Right cardiac atrium (tissue), 5 donors: ENCODE measurements at places on chromosomes 7 and 10.

DNA sequence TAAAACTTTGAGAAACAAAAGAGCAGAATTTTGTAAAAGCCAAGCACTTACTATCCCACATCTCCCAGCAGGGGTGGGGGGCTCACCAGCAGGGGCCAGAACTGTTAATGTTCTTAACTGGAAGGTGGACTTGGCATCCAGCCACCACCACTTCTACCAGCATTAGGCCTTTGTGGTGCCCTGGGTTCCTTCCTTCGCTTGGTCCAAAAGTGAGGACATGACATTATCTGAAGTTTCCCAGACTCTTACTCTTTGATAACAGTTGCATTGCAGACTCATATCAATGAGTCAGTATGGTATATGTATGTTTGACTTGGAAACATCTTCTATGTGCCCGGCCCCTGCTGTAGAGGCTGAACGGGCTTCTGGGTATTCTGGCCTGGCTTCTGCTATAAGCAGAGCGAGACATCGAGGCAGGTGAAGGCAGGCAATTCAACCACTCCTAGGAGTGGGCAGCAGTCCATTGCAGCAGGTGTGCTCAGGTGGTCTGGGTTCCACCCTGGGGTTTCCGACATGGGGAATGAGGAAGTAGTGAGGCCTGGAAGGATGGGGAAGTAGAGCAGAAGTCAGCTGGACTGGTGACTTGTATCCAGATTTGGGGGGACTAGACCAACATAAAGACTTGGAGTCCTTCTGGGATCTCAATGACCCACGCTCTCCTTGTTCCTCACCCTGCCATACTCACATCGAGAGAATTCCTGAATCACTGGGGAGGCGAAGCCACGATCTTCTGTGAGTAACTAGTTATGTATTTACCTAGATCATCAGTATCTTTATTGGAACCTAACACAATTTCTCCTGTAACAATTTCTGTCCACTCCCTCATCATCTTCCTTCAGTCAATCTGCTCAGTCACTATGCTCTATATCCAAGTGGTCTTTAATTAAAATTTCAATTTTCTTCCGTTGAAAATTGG, 4.1 kb downstream of the ZNF777 start:
- DNase-seq, result no peak

GRCh38 chr7:1854866-1855724, 185.0 kb downstream of the ELFN1 start:
- peak; percentile 29 for DNase-seq

DNA sequence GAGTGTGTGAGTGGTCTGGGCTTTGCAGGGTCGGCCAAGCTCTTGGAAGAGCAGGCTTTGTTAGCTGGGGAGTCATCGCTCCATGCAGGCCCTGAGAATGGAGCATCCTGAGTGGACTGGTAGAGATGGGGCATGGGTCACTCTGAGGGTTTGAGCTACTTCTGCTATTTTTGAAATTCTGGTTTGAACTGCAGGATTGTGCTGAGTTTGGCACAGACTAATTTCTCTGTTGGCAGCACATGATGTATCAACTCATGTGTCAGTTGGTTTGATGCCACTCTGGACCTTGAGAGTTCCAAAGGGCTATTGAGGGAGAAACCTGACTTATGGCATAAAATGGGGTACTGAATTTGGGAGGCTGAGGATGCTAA, 56.3 kb downstream of the LRMDA start:
- DNase-seq, result no peak

- DNase-seq, result no peak
Observed at GRCh38 chr10:92572362-92573090, 1.4 kb downstream of the IDE start.

DNA sequence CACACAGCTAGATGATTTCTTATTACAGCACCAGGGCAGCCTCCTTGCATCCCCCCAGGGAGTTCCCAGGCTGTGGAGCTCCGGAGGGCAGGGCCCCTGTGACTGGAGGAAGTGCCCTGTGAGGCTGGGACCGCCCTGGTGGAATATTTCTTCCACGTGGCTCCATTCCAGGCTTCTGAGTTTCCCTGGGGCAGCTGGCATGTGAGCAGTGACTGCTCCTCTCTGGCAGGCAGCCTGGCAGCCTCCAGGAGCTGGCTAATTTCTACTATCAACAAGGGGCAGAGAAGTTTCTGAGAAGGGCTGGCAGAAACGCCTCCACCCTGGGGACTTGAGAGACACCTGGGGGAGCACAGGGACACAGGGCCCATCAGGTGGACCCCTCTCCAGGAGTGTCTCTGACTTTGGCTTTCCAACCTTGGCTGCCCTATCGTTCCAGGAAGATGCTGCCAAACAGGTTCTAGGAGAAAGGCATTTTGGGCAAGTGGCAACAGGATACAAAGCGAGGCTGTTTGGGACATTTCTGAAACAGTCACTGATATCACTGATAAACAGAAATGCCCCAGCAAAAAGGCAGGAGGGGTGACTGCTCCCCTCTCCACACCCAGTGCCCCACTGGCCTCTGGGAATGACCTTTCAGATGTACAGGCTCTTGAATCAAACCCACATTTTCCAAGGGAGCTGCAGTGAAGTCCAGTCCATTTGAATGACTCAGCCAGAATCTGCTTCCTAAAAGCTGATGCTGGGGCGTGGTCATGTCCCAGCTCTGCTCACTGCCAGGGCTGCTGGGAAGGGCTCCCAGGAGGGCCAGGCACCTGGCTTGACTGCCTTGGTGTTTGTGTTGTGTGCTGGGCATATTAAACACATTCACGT, 16.1 kb downstream of the MYOF start:
- DNase-seq, result peak; percentile 84

- DNase-seq, result no peak
Observed at GRCh38 chr10:16348891-16349290, 87.9 kb upstream of the PTER start.

DNA sequence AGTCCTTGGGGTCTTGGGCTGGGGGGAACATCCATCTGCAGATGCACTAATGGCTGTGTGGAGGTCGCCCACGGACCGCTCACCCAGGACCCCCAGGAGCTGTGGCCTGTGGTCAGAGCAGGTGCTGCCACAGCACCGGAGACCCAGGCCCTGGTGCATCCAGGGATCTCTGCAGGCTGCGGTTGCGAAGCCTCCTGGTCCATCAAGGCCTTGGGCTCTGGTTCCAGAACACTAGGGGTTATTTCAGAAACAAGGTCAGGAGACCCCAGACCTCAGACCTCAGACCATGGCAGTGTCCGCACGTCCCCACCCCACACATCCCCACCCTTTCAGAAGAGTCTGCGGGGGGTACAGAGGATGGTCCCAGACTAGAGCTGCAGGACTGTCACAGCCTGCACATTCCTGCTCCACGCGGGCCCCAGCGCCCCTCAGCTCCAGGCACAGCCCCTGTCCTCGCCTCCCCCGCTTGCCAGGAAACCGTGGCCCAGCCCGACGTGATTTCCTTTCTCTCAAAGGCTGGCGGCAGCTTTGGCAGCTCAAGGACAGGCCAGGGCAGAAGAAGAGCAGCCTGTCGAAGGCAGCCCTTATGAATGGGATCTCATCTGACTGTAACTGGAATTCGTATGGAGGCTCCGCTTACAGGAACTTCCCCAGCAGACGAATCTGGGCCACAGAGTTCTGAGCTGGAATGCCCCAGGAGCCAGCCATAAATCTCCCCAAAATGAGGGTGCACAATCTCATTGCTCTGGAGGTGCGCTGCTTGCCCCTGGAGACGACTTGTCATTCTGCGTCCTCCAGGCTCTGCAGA, 136.2 kb upstream of the RET start:
- no peak for DNase-seq

DNA sequence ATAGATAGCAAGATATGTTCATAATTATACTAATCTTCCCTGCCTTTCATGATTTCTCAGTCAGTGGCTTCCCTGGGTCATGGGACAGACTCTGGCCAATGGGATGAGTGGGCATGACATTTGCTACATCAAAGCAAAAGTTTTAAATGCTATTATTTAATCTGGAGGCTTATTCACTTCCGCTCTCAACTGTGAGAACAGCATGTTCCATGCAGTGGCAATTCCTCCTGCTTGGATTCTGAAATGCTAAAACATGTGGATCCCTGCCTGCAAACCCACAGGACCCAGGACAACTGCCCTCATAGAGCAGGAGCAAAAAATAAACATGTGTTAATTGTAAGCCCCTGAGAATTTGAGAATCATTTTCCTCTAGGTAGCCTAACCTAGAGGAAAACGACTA, 1412.4 kb upstream of the CELF2 start:
- no peak for DNase-seq
